ENCODE measurements at places on chromosomes 13 and 19.

DNA sequence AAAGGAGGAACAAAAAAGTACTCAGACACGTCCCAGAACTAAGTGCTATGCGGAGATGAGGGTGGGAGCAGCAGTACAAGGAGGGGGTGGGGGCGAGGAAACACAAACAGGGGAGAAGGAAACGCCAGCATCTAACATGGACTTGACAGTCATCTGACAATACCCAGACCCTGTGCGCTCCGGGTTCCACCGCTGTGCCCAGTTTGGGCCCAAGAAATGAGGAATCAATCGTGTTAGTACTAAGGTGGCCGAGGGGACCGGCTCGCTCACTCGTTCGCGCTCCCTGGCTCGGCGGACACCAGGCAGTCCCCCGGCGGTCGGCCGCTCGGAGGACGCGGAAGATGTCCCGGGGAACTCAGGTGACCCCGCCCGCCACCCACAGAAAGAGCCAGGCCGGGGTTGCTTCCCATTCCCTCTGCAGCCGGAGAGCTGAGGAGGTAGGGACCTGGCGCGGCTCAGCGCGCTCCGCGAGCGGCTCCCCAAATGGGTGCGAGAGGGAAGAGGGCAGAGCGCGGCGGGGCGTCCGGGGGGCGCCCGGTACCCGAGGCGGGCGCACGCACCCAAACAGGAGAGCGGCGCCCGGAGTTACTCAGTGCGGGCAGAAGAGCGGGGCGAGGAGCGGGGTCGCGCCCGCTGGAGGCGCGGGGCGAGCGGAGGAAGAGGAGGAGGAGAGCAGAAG lies 616 bp downstream of the TSHZ3 start:
- no peak for DNase-seq

DNA sequence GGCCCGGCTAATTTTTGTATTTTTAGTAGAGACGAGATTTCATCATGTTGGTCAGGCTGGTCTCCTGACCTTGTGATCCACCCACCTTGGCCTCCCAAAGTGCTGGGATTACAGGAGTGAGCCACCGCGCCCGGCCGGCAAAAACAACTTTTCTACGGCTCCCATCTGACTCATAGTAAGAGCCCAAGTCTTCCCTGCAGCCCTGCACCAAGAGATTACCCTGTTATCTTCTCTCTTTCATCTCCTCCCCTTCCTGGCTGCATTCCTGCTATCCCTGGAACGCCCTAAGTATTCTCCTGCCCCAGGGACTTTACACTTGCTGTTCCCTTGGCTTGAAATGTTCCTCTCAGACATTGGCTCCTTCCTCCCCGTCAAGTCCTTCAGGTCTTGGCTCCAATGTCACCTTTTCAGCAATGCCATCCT lies 6.6 kb downstream of the AP2S1 start:
- no peak for DNase-seq

- no peak for DNase-seq
Measured at GRCh38 chr13:27461940-27462584, 11.7 kb upstream of the MTIF3 start.

DNA sequence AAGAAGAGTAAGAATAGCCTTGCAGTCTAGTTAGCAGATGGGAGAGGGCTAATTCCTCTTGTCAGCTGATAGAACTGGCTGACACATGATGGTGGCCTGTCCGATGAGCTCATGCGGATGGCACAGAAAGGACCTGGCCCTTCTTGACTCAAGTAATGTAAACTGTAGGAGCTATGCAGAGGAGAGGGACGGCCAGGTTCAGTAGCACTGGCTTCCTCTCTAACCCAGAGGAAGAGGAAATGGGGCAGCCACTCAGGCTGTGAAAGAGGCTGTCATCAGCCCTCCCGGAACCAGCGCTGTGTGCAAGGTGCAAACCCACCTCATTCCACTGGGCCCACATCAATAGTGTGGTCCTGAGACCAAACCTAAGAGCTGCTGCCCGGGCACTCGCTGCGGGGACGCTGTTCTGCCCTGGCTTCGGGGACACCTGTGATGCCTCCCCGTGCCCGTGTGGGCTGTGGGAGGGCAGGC lies 30.8 kb upstream of the USE1 start:
- peak; percentile 42 for DNase-seq

DNA sequence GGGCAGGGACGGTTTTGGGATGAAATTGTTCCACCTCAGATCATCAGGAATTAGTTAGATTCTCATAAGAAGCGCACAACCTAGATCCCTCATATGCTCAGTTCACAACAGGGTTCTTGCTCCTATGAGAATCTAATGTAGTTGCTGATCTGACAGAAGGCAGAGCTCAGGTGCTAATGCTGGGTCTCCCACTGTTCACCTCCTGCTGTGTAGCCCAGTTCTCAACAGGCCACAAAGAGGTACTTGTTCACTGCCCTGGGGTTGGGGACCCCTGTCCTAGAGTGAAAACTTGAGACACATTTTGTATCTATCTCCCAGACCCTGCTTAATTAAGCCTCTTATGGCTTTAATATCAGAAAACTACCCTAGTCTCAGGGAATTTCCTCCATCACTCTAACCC lies 966.0 kb downstream of the PCDH17 start:
- no peak for DNase-seq

DNA sequence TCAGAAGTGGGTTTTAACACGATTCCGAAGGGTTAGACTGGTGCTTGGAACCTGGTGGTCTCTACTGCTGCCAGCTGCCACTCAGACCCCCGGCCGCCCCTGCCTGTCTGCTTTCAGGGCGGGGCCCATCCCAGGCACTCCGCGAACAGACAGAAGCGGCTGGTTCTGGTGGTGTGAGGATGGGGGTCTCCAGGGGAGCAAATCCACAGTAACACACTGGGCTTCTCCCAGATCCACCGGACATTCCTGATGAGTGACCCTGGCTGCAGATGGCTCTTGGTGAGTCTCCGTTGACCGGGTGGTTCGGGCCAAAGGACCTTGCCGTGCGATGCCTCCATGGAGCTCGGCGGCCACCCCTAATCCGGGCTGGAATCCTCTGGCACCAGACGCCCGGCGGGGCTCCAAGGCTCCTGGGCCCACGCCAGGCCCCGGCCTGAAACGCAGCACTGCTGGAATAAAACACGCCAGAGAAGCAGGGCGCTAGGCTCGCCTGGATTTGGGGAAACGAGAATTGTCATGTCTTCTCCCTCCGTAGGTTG lies 2.1 kb upstream of the PTBP1 start:
- no peak for DNase-seq
